ENCODE measurements at places on chromosomes 2 and 18.

DNA sequence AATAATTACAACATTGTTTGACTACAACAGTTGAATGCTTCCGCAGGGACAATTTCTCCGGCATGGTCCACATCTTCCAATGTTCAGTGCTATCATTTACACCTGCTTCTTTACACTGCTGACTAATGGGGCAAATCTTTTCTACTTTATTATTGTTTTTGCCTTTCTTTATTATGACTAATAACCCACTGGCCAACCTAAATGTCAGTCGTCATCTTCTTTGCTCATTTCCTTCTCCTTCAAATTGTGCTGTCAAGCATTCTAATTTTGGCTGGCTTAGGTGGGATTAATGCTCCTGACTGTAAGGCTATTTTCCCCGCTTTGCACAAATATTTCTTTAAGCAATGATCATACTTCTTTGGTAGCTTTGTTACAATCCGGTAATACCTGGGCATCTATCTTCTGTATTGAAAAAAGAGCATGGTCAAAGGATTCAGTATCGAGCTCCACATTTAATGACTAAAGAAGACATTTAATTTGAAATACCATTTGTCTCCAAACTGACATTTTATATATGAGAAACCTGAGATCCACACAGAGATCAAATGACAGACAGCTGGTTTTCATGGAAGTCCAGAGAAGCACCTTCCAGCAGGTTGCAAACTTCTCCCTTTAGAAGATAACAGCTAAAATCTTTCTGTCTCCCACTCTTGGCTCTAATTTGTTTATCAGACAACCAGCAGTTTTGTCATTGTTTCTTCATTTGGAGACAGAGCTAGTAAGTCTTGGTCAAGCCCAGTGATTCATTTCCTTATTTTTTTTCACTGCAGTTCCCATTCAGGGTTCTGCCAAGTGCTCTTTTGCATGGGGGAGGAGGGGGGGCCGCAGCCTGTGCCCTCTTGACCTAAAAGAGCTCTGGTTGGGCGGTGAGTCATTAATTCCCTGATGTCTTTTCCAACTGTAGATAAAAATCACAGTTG lies 132.9 kb downstream of the SOCS6 start:
- no peak for DNase-seq

DNA sequence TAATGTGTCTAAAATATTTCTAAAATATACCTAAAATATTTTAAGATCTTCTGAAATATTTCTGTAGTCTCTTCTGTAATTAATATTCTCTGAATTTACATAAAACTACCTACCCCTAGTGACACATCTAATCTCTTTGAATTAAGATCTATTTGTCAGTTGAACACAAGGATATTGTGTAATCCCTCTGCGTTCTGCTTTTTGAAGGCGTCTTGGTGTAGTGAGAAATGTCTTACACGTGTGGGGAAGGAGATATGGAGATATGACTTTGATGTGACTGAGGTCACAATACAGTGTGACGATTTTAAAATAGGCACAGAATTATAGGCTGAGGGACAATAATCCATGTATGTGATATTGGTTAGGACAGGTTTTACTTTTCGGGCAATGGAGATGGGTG lies 79.8 kb downstream of the DOK6 start:
- no peak for DNase-seq

DNA sequence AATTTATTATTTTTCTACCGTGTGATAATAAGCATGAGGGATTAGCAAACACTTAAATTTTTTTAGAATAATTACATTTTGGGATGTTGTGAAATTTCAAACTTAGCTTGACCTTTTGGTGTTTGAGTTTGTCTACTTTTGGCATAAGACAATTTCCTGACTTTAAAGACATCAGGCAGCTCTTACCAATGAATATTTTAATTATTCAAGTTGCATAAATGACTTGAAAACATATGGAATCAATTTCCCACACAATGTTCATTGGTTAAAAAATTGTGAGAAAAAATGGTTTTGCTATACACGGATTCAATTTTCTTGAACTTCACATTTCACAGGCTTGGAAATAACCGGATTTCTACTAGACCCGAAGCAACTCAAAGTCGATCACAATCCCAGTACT lies 243.4 kb downstream of the IKZF2 start:
- DNase-seq, result no peak

DNA sequence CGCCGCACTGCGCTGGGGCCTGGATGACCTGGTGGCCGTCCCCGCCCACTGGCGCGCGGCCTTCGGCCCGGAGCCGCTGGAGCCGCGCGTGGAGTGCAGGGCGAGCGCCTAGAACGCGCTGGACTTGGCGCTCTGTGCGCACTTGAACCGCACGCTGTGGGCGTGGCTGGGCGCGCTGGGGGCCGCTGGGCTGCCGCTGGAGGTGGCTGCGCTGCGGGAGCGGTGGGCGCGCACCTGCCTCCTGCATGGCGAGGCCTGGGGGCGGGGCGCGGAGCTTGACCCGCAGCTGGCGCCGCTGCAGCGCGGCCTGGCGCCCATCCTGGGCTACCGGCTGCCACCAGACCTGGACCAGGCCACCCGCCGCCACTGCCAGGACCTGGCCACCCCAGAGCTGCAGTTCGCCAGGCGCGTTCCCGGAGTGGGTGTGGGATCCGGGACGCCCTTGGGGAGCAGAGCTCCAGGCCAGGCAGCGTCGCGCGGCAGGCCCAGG lies 9.9 kb downstream of the AQP12B start:
- DNase-seq, result no peak

DNA sequence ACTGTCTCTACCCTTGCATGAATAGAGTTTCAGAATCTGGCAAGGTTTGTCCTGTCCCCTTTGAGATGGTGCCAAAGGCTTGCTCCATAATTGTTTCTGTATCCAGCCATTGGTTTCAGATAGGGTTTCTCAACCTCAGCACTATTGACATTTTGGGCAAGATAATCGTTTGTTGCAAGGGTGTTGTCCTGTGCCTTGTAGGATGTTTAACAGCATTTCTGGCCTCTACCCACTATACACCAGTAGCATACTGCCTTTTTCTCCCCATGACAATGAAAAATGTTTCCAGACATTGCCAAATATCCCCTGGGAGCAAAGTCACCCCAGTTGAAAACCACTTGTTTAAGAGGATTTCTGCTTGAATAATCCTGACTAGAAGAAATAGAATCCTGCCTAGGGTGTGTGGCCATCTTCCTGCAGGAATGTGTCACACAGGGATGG lies 126.8 kb downstream of the CDC42EP3 start:
- DNase-seq, result no peak

GRCh38 chr2:173075056-173075780 lies 428 bp upstream of the MAP3K20 start:
- no peak for DNase-seq

DNA sequence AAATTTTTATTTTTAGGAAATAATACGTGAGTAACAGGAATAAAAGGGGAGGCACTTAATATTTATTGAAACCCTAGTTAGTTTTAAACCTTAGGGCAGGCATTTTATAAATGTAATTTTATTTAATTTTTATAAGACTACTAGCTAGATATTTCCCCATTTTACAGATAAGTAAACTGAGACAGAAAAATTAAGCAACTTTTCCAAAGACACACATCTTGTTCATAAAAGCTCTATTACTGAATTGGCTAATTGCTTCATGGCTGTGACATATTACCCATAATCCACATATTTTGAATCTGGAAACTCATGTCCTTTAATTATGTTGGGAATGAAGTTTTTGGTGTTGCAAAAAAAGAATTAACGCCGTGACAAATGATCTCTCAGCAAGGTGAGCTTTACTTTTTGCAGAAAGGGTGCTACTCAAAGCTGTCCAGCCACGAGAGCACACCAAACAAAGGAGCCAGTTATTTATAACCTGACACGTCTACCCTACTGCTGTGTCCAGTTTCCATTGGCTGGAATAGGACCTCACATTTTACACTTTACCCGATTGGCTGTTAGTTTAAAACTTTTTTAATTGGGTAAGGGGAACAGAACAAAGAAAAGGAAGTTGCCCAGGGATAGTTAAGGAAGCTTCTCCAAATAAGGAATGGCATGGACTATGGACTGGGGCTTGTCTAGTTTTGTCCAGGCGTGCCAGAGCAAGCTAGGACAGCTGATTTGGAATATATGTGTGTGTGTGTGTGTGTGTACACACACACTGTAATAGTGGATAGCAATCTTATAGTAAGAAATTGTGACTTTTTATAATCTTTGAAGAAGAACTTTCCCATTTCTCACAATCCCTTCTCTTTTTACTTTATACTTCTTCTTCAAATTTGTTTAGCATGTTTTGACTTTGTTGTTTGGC lies 54.2 kb downstream of the COMMD1 start:
- DNase-seq, result no peak

- DNase-seq, result no peak
Measured at GRCh38 chr2:230209422-230210051, 10.2 kb downstream of the SP110 start.

DNA sequence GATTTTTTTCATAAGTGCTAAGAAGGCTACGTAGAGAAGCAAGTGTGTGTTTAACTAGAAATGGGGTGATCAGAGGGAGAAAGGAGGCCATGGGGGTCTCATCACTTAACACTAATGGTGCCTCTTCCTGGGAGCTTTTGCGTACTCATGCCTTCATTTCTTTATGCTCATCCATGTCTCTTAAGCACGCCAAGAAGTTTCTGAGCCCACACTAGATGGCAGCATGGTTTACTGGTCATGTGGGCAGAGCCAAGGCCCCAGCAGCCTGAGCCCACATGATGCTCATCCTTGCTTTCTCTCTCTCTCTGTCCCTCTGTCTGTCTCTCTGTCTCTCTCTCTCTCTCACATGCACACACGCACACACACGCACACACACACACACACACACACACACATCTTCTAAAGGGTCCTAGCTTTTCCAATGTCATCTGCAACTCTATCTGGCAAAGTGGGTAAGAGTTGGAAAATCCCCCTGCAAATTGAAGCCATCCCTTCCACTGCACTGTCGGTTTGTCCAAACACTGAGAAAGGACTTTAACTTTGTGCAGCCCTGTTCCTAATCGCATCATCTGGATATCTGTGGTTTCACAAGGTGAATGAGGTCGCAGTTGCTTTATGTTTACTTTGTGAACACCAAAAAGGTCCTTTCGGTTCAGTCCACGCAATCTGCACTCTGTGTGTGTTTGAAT lies 137.1 kb upstream of the CCDC68 start:
- DNase-seq, result no peak

DNA sequence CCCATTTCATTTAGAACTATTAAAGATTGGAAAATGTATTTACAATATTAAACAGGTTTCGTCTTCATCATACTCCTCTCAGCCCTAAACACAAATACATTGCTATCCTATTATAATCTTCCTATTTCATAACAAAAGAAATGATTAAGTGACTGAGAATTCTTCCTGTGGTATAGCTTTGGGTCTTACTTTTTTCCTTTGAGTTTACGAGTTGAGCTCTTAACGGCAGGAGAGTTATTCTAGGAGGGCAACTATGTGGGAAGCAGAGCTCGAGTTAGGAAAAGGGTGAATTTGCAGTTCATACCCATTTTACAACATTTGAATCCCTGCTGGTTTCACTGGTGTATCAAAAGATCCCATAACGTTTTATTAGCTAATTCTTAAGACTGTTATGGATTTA lies 105.0 kb downstream of the FIGN start:
- no peak for DNase-seq

- no peak for DNase-seq
Measured at GRCh38 chr2:113225263-113226259, 51.8 kb downstream of the PSD4 start.

- no peak for DNase-seq
Measured at GRCh38 chr2:156818944-156819343, 382.8 kb downstream of the GPD2 start.

GRCh38 chr2:202778217-202778616 lies 93.3 kb downstream of the ICA1L start:
- DNase-seq, result no peak

- DNase-seq, result no peak
Measured at GRCh38 chr2:167509586-167509985, 621.3 kb downstream of the XIRP2 start.

DNA sequence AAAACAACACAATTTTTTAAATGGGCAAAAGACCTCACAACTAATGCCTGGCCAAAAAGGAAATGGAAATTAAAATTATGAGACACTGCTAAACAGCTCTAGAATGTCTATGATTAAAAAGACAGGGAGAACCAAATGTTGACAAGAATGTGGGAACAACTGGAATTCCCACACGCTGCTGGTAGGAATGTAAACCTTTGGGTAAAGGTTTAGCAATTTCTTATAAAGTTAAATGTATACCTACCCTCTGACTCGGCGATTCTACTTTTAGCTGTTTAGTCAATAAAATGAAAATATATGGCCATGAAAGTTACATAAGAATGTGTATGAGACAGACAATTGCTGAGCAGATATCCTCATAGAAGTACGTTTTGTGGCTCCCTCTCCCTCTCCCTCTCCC lies 60.9 kb downstream of the ATF2 start:
- no peak for DNase-seq

GRCh38 chr2:145652571-145653545 lies 1132.9 kb upstream of the ZEB2 start:
- no peak for DNase-seq

- DNase-seq, result no peak
Measured at GRCh38 chr2:237424544-237424943, 10.6 kb upstream of the COL6A3 start.

- DNase-seq, result no peak
Measured at GRCh38 chr18:13543144-13543543, 183.2 kb downstream of the FAM210A start.

DNA sequence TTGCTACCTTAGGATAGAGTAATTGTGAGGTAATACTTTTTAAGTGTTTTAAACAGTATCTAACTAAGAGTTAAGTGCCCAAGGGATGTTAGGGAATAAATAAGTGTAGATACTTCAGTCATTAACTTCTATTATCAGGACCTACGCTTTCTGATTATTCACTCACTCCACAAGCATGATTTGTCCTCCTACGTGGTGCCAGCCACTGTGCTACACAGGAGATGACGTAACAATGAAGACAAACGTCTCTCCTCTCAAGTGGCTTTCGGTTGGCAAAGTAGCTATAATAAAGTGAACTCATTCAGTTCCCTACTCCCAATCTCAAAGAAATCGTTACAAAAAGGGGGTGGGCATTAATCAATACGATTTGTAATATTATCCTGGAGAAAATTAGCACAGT lies 100.9 kb upstream of the SETBP1 start:
- DNase-seq, result no peak

DNA sequence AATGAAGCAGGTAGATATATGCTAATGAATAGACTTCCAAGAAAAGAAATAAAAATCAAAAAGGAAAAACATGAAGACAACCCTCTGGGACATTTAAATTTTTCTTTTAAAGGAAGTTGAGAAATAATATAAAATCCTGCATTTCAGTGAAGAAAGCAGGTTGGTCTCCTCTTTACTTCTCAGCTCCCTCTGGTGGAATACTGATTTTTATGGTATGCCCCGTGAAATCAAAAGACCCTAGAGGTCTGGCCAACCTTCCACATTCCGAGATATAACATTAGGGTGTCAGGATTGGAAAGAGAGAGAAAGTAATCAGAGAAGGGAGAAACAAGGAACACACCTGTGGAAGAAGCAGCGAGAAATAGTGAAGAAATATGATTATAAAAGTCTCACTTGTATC lies 72.7 kb downstream of the DNER start:
- no peak for DNase-seq

GRCh38 chr2:74008761-74009395 lies 24.2 kb downstream of the TET3 start:
- DNase-seq, result no peak

- DNase-seq, result peak; percentile 37
Measured at GRCh38 chr2:41896186-41896846, 151.5 kb upstream of the PKDCC start.
